BE2C (cell line): ENCODE measurements at places on chromosomes 16 and 17.

GRCh38 chr16:51024703-51025102 is 126.4 kb downstream of the SALL1 start:
- DNase-seq = no peak

DNA sequence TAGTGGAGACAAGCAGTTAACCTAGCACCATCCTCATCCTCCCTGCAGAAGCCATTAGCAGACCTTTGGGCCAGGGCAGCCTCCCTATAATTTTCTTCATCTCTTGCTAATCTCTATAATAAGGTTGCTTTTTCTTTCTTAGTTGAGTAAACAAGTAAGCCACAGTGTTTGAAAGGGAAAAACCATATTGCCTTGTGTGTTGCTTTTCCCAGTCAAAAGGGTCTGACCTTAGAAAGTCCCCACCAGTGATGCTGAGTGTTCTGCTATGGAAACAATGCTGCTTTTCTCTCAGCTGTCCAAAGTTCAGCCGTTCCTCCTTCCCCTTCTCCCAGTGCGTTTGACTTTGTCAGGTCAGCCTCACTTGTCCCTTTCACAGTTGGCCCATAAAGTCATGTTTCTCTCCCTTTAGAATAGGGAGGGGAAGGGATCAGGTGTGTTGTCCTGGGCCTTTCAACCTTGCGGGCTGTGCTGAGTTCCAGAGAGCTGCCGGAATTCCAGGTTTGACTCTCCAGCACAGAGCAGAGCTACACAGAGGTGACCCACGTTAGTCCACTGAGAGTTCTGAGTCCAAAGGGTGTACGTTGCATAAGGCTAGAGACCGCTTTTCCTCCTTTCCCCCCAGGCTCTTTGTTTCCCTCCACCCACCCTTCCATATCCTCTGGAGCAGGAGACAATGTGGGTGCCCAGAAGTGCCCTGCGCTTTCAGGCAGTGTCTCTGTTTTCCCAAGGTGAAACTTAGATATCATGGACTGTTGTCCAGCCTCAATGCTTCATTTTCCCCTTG is 15.9 kb upstream of the CLEC18C start:
- no peak for DNase-seq

- DNase-seq = no peak
Measured at GRCh38 chr17:70099294-70099693, 24.3 kb downstream of the KCNJ16 start.

DNA sequence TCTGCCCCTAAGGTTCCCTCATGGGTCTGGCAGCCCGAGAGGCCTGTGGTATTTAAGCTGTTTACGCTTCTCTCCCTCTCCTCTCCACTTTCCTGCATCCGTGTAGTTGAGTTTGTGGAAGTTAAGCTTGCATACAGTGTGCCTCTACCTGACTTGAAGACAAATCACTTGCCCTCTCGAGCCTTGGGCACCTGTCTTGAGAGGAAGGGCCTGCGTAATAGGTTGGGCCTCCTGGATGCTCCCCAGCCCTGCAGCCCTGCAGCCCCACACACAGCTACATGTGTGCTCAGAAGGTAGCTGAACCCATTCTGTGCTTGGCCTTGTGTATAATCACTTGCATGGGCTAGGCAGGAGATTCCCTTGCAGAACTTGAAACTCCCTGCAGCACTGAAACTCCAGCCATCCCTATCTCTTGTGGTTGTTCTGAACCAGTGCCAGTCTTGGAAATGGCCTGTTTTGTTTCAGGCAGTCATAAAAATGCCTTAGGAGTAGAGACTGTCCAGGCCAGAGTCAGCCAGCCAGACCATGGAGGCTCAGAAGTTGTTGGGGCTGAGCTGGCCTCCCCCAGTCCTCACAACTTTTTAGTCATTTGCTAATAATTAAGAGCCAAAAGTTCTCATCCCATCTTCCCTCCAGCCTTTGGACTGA is 134.6 kb downstream of the CLEC16A start:
- no peak for DNase-seq

DNA sequence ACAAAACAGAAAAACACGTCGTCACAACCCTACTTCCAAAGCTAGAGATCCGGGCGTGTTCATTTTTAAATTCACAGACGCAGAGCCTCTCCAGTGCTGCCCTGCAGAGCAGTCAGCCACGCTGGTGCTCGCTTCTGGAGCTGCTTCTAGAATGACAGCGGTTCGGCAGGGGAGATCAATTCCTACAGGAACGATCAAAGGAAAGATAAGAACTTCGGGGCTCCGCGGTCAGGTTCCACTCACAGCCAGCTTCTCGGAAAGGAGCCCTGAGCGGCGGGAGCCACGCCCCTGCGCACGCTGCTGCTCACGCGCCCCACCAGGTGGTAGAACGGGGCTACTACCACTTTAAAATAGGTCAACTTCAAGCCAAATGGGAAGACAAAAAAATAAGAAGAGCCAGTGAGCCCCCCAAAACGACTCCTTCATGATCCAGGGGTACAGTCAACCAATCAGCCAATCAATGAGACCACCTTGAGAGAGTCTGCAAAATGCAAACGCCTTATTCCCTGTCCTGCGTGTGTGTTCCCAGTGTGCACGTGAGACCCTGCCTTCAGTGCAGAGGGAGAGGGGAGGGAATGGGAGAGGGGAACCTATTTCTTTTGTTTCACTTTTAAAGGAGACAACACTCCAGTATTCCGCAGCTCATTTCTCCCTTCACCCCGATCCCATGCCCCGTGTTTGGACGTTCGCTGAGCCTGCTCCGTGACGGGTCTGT is 209.7 kb downstream of the RBFOX3 start:
- peak; percentile 70 for DNase-seq

DNA sequence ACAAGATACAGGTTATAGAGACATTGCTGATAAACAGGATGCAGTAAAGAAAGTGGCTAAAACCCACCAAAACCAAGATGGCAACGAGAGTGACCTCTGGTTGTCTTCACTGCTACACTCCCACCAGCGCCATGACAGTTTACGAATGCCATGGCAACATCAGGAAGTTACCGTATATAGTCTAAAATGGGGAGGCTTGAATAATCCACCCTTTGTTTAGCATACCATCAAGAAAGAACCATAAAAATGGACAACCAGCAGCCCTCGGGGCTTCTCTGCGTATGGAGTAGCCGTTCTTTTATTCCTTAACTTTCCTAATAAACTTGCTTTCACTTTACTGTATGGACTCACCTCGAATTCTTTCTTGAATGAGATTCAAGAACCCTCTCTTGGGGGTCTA is 21.7 kb upstream of the CDH13 start:
- no peak for DNase-seq

DNA sequence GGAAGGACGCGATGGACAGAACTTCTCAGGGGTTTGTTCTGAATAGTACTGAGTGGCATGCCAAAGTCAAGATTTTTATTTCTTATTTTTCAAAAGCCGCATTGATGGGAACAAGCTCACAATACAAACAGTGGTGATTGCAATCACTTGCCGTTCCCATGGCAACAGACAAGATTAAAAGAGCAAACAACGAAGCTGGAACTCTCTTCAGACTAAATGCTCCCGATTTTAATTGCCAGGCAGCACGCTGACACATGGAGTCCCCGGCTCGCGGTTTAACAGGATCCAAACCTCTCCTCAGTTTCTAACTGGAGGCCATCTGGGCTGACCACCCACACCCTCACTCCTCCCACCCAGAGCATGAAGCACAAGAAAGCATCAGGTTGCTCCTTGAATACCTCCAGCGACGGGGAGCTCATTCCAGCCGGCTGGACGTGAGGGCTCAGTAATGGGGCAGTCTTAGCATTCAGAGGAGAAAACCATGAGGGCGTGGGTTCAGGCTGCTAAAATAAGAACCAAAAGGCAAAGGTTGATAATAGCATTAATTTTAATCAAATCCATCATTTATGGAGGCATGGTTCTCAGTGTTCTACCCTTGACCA is 41.5 kb downstream of the AIPL1 start:
- DNase-seq = no peak

GRCh38 chr16:62954144-62955032 is 918.1 kb upstream of the CDH8 start:
- no peak for DNase-seq

DNA sequence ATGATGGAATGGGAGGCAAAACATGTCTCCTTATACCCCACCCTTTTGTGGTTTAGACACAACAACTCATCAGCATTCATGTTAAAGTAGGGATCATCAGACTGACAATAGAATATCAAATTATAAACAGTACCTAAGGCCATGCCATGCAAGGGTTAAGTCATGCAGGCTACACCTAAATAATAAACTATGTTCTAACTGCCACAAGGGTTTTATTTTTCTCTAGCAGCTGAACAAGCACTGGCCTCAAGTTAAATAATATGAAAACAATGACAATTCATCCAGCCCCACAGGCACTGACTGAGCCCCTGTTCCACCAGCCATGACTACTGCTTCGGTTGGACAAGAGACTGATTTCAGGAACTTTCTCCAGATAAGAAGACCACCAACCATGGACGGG is 164.5 kb upstream of the PIRT start:
- no peak for DNase-seq

DNA sequence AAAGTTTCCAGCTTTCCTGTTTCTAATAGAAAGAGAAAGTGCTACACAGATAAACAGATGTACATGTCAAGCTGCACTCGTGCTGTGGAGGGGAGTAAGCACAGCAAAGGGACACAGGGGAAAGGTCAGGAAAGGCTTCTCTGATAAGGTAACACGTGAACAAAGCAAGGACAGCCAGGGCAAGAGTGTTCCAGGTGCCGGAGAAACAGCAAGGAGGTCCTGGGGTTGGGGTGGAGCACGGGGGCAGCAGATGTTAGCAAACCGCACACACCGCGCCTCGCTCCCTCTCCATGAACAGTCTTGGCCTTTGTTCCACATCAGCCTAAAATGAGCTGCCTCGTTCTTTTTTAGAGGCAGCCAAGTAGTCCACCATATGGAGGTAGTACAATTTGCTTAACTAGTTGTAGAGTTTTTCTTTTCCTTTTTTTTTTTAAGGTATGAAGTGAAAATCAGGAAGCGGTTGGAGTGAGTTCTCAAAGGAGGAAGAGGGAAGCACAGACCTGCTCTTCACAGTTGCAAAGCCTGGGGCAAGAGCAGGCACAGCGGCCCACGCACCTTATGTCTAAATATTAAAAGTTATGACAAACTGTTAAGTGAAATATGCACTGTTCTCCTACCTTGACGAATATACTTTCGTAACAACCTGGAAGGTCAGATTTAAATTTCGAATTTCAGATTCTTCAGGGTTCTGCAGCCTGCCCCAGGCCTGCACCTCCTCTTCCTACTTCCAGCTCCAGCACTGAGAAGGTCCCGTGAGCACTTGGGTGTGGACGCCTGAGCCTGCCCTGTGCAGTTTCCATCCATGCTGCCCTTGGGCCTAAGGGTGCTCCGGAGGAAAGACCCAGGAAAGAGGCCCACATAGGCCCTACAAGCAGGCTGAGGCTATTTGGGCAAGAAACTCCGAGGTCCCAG is 41.5 kb upstream of the RPH3AL start:
- DNase-seq = no peak

DNA sequence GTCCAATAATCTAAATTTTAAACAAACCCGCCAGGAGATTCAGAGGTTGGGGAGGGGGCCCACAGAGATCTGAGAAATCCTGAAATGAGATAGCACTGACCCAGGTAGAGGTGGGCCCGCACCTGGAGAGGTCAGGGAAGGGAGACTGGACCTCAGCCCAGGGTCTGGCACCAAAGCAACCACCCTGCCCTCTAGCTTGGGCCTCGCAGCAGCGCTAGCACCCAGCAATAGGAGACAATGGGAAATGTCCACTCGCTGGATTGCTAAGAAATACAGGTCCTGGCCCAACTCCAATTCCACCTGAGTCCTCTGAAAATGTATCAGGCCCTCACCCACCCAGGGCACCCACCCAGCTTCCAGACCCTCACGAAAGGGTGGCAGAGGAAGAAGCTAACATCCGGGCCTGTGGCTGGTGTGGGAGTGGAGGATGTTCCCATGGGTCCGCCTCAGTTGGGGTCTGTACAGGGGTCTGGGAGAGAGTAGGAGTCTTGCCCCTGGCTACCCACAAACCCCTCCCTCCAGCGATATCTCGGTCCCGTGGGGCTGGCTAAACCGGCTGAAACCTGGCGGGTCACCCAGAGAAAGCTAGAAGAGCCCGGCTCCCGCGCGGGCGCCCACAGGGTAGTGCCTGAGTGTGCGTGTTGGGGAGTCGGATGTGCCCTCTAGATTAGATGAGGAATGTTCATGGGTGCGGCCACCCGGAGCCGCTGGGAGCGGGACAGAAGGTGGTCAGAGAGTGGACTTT is 1.1 kb downstream of the PLLP start:
- DNase-seq = no peak

- DNase-seq = no peak
Measured at GRCh38 chr17:29587591-29587990, 1.9 kb downstream of the GIT1 start.

DNA sequence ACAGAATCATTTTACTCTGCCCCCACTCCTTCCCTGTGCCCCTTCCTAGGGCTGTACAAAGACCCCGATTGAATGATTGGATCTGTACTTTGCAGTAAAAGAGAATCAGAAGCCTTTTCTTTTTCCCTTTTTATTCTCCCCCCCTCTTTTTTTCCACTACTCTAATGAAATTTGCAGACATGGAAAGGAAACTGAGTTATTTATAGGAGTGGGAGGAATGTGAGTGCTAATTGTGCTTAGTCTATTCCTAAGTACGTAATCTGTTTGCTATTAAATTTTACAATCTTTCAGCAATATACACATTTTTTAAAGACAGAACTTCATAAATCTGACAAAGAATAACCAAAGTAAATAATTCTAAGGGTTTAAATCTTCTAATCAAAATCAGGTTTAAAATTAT is 314.3 kb downstream of the MAP2K6 start:
- no peak for DNase-seq

DNA sequence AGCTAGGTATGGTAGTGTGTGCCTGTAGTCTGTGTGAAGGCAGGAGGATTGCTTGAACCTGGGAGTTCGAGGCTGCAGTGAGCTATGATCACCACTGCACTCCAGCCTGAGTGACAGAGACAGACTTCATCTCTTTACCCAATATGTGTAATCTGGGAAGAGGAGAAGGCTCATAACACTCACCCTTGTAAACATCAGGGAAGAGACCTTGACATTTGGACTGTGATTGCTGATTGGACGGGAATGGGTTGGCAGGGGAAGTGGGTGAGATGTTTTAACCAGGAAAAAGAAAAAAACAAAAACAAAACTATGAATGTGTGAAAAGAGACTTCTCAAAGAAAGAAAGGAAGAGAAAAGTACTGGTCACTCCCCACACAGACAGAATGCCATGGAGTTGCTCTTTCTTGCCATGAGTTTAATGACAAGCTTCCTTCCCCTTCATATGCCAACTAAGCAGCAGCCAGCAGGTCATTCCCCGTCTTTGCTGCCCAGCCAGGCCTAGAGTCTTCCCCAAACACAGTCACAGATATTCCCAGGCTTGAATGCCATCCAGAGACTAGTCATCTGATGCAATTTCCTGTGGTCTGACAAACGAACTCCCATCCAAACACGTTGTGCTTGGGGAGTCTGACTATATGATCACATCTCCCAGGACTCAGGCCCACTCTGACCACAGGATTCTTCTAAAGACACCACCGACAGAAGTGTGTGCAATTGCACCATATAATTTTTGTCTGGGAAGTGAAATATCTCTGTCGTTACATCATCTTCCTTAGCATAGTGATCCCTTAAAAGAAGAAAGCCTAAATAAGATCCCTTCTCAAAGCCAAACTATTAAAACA is 3.6 kb upstream of the XAF1 start:
- DNase-seq = no peak

GRCh38 chr17:41442739-41443138 is 2.0 kb upstream of the KRT38 start:
- no peak for DNase-seq
